ENCODE measurements at places on chromosomes 5 and 9. TPM values are rescaled to one million over a fixed set of nuclear protein-coding genes. Genes with fewer than 3 reads are reported as not detected.
A peak's percentile ranks its signal among the peaks of the same experiment; 100 is the strongest.

The BARHL1 gene
- not detected for total RNA-seq

DNA sequence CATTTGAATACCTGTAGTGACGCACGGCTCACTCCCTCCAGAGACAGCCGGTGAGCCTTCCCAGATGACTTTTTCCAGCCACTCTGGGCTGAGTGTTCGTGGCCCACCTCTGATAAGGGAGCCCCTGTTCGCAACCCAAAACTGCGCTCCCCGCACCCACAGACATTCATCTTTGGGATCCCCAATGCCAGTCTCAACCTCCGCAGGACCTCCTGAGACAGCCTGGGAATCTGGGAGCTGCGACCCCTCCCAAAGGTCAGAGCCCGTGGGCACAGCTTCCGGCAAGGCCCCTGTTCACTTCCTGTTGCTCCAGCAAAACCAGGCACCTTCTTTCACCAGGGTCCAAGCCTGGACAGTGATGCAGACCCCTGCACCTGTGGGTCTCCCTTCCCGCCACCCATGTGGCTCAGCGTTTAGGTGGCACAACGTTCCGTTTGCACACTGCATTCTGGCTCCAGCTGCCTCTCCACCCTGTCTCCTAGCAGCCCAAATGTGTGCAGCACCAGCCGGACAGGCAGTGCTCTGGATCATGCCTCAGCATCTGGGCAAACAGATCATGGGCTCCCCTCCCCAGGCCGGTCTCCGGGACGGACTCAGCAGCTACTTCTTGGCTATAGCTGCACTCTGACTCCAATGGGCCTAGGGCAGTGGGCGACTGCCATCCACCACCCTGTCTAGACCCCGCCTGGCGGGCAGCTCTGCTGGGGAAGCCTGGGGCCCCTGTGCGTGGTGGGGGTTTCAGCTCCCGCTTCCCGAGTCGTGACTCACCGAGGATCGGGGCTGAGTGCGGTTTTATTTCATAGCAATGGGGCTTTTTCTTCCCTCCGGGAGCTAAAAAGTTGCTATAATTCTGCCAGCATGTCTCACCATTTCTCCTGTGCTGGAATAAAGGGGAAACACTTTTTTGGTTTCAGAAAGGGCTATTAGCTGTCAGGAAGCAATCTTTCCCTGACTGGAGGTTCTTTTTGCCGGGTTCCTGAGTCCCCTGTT lies 156.0 kb downstream of the OLFM1 start:
- peak; percentile 19 for DNase-seq

The CAVIN4 gene
- total RNA-seq = 66.6 TPM

DNA sequence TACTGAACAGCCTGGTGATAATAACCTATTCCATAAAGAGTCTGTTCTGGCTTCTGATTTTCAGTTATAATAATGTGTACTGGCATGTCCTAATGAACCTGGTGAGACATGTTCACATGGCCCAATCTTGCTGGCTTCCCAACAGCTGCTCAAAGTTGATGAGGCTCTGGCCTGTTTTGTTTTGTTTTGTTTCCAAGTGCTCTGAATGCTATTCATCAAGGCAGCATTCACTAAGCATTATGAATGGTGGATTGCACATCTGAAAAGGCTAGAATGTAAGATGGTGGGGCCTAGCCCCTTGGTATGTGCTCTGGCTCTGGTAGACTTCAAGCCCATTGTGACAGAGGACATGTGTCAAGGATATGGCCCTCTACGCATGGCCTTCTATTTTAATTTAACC lies 388.5 kb downstream of the PSAT1 start:
- DNase-seq = no peak

DNA sequence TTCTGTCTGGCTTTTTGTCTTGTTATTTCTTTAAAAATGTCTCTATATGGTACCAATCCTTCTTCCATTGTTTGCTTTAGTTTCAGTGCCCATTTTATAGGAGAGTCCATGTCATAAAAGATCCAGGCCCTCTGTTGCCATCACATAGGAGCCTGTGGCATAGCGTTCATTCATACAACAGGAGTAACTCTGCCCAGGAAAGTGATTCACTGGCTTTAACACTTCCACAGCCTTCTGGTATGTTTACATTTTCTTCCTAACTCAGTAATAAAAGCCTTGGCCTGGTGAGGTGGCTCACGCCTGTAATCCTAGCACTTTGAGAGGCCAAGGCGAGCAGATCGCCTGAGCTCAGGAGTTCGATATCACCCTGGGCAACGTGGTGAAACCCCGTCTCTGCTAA lies 519.3 kb upstream of the PTGER4 start:
- DNase-seq = no peak

The KCNIP1 gene
- not detected for total RNA-seq

DNA sequence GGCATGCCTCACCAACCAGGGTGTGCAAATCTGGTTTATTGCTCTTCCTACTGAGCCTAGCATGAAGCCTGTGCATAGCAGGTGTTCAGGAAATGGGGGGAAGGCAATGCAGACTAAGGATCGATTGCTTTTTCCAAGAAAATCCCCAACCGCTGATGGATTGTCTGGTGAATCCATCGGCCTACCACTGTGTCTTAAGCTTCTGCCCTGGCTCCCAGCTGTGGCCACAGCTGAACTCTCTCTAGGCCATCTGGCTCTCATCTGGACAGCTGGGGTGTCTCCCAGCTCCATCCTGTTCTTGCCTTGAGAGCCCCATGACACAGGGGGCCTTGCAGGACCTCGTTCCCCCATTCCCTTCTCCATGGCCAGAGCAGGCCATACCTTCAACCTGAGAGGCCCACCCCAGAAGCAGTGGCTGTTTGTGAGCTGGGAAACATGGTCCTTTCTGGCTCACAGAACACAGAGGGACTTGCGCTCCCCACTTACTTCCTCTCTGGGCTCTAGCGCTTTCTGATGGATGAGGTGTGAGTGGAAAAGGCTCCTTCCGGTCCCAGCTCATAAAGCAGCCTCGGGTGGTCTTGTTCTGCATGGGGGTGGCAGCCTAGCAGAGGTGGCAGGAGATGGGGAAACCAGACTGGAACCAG lies 41.8 kb downstream of the COL27A1 start:
- no peak for DNase-seq

GRCh38 chr5:118029807-118030206 lies 958.5 kb downstream of the DTWD2 start:
- no peak for DNase-seq

- DNase-seq = no peak
Observed at GRCh38 chr5:149807176-149807575, 77.1 kb downstream of the PPARGC1B start.

The TSSK1B gene
- total RNA-seq = not detected

DNA sequence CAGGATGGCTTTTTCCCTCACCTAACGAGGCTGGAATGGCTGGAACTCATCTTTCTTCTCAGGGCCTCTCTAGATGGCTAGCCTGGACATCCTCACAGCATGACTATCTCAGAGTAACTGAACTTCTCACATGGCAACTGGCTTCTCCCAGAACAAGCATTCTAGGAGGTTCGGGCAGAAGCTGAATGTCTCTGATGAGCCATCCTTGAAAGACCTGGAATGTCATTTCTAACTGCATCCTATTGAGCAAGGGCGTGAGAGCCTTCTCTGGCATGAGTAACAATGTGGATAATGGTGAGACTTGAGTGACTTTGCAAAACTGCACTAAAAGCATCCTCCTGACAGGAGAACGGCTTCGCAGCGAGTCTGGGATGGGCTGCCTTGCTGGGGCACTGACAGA lies 487.7 kb downstream of the MAT2B start:
- DNase-seq = no peak

DNA sequence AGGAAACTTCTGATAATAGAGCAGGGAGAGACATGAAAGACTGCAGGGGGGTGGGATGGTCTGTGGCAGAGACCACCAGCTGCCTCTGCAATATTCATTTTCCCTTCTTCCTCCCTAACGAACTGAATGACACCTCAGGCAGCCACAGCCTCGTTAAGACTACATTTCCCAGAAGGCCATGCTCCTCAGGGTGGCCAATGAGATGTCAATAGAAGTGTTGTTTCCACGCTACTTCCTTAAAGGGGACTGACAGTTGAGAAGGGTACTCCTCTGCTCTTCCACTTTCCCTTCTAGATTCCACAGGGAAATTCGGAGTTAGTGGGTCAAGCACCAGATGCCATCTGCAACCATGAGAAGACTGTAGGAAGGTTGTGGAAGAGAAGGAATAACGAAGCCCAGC lies 52.0 kb upstream of the DAPK1 start:
- DNase-seq = no peak

- DNase-seq = no peak
Observed at GRCh38 chr5:145619806-145620310, 215.3 kb downstream of the PRELID2 start.

The NR5A1 gene
- total RNA-seq = not detected

GRCh38 chr9:94827584-94828304 lies 101.2 kb downstream of the AOPEP start:
- DNase-seq = no peak

- no peak for DNase-seq
Observed at GRCh38 chr5:10689391-10690081, 71.5 kb downstream of the DAP start.

GRCh38 chr5:43336159-43336558 lies 22.9 kb upstream of the HMGCS1 start:
- no peak for DNase-seq

The MAMDC2 gene
- total RNA-seq = 10.0 TPM

DNA sequence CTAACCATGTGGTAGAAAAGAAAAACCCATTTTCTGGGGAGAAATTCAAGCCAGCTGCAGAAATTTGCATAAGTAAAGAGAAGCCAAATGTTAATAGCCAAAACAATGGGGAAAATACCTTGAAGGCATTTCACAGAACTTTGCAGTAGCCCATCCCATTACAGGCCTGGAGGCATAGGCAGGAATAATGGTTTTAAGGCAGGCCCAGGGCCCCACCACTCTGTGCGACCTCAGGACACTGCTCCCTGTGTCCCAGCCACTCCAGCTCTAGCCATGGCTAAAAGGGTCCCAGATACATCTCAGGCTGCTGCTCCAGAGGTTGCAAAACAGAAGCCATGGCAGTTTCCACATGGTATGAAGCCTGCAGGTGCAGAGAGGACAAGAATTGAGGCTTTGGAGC lies 253.3 kb downstream of the CTNND2 start:
- DNase-seq = no peak

GRCh38 chr5:59222687-59223511 lies 640.0 kb downstream of the RAB3C start:
- DNase-seq = no peak

DNA sequence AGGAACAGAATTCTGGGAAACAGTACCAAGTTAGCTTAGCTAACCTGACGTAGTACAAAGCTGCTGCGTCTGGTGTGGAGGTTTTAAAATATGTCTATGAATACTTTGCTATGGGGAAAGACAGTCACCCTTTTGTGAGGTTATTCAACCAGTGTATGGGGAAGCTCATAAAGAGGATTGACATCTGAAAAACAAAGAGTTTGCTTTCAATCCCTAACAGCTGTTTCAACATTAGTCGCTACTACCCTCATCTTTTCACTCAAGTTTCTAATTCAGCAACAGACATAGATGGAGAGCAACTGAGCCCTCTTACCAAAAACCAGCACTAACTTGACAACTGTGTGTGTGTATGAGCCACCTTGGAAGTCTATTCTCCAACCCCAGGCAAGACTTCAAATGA lies 7.8 kb upstream of the MSANTD3 start:
- DNase-seq = no peak

Measured in Right ventricle myocardium superior (tissue), 1 donor.